ENCODE measurements at places on chromosomes 5 and 9. TPM values are rescaled to one million over a fixed set of nuclear protein-coding genes. Genes with fewer than 3 reads are reported as not detected.

DNA sequence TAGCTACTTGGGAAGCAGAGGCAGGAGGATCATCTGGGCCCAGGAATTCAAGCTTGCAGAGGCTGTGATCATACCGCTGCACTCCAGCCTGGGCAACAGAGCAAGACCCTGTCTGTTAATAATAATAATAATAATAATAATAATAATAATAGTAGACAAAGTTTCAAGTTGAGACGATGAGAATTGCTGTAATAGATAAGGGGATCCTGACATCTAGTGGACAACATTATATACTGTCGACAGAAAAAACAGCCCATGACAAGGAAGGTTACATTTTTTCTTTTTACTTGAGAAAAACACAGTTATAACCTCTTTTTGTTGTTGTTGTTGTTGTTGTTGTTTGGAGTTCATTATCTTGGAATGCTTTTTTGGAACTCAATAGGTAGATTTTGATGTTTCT, 35.3 kb downstream of the NDFIP1 start:
- no peak for DNase-seq

DNA sequence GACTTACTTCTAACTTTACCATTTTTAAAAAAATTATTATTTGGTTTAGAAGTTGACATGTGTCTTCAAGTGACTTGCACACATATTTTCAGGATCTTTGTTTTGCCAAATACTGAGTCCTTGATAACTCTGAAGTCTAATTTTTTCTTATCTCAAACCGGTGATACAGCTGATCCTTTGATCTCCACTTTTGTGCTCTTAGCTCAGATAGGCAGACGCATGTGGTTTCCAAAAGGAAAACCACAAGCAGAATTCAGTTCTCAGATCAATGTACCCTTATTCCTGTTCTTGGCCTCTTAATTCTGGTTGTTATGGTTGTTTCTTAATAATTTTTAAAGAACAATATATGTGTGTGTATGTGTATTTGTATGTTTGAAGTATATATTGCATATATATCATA, 238.3 kb upstream of the EDIL3 start:
- no peak for DNase-seq

DNA sequence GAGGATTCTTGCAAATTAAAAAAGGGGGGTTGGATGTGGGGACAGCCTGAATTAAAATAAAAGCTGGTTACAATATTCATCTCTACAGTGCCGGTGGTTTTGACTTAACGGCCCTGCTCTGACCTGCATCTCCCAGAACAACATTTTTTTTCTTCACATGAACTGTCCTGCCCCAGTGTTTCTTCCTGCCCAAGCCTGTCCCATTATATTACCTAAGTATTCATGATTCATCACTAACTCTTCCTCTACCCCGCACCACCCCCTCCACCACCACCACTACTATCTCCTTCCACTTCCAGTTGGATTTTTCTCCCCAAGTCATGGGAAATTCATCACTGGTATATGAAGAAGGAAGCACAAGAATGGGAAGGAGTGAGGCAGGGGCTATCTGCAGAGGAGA, 90.1 kb downstream of the ZFAND5 start:
- DNase-seq: no peak

GRCh38 chr5:31809050-31809870, 170.3 kb downstream of the PDZD2 start:
- DNase-seq: peak; percentile 10

GRCh38 chr9:109372246-109372645, 51.4 kb upstream of the EPB41L4B start:
- no peak for DNase-seq

- DNase-seq: no peak
Measured at GRCh38 chr9:121303456-121304451, 35.8 kb downstream of the GSN start.

- no peak for DNase-seq
Measured at GRCh38 chr9:107390778-107391177, 98.8 kb downstream of the KLF4 start.

DNA sequence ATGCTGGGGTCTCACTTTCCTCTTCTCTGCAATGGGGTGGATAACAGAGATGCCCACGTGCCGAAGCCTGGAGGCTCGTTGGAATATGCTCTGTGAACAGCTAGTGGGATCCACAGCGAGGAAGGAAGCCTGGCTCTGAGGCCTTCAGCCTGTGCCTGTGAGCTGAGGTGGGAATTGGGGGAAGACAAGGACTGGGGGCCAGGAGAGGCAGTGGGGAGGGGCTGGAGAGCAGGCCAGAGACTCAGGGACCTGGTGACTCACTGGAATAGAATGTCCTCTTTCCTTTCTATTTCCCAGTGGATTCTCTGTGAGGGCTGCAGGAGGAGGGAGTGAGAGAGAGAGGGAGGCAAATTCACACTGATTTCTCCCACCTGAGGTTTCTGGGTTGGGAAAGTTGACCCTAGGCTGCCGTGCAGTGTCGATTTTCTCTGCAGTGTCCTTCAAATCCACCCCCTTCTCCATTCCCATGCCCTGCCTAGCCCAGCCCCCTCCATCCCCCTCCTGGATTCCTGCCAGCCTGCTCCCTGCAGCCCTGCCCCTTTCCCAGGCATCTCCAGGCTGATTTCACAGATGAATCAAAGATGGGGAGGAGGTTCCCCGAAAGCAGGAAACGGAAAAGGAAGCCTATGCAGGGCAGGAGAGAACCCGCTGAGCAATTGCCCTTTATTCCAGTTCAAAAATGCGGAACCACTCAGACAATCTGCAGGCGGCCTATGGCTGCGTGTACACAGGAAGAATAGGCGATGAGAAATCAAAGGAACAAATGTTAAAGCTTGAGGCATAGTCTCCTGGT, 1.4 kb upstream of the SPAAR start:
- DNase-seq: no peak

DNA sequence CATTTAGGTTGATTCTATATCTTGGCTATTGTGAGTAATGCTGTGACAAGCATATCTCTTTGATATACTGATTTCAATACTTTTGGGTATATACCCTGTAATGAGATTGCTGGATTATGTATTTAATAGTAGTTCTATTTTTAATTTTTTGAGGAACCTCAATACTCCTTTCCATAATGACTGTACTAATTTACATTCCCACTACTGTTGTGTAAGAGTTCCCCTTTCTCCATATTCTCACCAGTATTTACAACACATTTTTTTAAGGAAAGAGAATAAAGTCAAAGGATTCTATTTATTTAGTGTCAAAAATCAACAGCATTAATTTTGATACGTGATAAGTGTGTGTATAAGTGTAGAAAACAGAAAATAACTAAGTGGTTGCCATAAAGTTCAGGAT, 356.4 kb upstream of the EDIL3 start:
- no peak for DNase-seq

- DNase-seq: no peak
Measured at GRCh38 chr9:69673311-69673640, 1.1 kb upstream of the APBA1 start.

DNA sequence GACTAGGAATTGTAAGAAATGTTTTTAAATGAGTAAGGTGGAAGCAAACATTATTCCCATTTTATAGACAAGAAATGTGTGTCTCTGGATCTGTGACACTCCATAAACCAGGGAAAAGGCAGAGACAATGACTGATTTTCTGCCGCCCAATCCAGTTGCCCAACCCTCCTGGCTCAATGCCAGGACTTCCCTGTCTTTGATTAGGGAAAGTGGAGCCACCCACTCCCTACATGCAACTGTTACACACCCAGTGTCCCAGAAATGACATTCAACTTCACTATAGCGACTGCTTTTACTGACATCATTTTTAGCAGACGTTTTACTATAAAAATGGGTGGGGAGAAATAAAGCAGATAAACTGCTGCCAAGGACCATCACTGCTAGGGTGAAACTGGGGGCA, 79.7 kb downstream of the THBS4 start:
- no peak for DNase-seq

- no peak for DNase-seq
Measured at GRCh38 chr9:137321726-137322361, 19.8 kb upstream of the NRARP start.

DNA sequence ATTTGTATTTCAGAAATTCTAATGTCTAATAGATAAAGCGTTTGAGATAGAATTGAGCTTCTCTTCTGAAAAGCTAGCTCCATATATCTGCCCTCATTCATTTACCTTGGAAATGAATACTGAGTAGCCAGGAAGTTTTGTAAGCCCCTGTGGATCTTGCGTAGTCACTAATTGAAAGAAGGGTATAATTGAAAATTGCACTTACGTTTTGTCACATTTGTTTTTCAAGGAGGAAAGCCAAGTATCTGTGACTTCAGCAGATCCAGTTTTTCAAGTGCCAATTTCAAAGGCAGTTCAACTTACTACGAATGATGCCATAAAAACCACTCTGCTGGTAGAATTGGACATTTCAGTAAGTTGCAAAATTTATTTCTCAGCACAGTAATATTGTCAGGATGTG, 14.0 kb downstream of the MTRR start:
- DNase-seq: no peak

GRCh38 chr9:92029553-92029952, 79.5 kb upstream of the ROR2 start:
- no peak for DNase-seq

DNA sequence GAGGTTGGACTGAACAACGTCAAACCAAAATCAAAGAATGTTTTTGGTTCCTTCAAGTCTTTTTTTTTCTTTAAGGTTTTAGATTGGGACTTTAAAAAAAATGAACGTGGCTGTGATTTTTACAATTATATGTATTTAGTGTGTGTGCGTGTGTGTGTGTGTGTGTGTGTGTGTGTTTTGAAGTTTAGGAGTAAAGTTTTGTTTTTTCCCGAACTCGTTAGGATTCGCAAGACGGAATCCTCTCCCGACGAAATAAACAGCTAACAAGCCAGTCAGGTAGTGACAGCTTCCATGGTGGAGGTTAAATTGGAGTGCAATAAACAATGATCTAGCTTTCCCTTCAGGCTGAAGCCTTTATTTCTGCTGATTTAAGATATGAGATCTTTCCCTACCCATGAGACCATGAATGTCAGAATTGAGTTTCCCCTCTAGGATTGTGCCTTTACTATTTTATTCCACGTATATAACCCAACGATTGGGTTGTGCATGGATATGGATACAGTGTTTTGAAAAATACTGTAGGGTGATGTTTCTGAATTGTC, 1.2 kb downstream of the KIAA1958 start:
- no peak for DNase-seq

GRCh38 chr9:119280740-119281485, 88.3 kb downstream of the BRINP1 start:
- DNase-seq: no peak

GRCh38 chr9:91214086-91214485, 147.6 kb downstream of the AUH start:
- no peak for DNase-seq

- no peak for DNase-seq
Measured at GRCh38 chr5:72937517-72938061, 18.3 kb upstream of the FCHO2 start.

DNA sequence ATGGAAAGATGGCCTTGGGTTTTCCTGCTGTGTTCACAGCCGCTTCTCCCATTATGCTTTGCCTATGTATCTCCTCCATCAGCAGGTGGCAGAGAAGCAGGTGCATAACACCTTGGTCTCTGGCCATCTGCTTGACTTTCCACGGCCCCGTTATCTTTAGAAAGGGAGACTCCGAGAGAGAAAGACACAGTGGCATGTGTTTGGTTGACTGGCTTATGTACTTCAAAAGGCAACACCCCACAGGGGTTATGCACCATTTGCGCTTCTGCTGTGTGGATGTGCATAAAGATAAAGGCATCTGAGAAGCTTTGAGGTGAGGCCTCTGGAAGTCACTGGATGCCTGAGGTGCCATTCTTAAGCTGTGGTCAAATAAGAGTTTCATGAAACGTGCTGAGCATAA, 138.4 kb downstream of the EGFLAM start:
- no peak for DNase-seq

Gene PLPPR1
- total RNA-seq: not detected

Gene PIP5K1B
- 0.77 TPM for total RNA-seq

Gene ANKDD1B
- total RNA-seq: 0.07 TPM

Gene FUT7
- total RNA-seq: 8.9 TPM

Gene PLEKHG4B
- total RNA-seq: 0.10 TPM

Gene ENTPD8
- total RNA-seq: not detected

Gene KIF4B
- not detected for total RNA-seq

Gene SLCO6A1
- not detected for total RNA-seq

Gene CDH6
- total RNA-seq: not detected

Gene NCBP1
- 51.1 TPM for total RNA-seq

Gene LCN1
- total RNA-seq: not detected

Gene PROP1
- not detected for total RNA-seq
